ENCODE measurements at places on chromosomes 6 and 20. TPM values are rescaled to one million over a fixed set of nuclear protein-coding genes. Genes with fewer than 3 reads are reported as not detected.

GRCh38 chr6:36625158-36625919 lies 31.2 kb downstream of the SRSF3 start:
- no peaks in the 10 kb centered on the region for H3K36me3 ChIP-seq
- H3K4me3 ChIP-seq = no peak overlapping the region
- H3K27me3 ChIP-seq = no peaks in the 10 kb centered on the region
- H3K27ac ChIP-seq = no peak overlapping the region

DNA sequence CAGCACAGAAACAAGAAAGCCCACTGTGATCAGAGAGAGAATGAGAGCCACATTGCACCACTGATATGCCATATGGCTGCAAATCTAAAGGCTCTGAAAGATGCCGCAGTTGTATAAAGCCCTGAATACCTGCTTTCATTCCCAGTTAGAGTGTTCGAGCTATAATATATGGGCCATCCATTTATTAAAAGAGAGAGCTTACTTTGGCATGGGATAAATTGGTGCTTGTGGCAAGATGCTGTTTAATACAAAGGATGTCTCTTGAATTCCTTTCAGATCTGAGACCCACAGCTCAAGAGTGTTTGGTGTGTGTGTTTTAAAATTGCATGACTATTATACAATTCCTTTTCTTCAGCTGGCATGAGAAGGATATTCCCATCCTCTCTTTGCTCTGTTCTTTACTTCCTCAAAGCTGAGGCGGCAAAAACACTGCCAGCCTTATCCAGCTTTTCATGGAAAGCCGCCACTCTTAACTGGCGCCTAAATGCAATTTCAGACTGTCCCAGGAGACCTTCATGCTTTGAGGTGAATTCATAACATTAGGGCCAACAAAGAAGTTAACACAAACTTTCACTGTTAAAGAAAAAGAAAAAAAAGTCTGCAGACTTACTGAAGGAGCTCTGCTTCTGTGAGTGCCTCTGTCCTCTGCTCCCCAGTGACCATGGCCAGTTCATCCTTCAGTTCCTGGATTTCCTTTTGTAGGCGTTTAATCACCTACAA lies 147.6 kb downstream of the KIF6 start:
- H3K27me3 ChIP-seq = peaks cover 48% of the 10 kb centered on the region
- DNase-seq = no peak
- H3K4me1 ChIP-seq = no peaks in the 10 kb centered on the region
- no peak overlapping the region for H3K27ac ChIP-seq
- H3K36me3 ChIP-seq = no peaks in the 10 kb centered on the region

GRCh38 chr6:111975466-111975865 lies 78.4 kb upstream of the CCN6 start:
- no peaks in the 10 kb centered on the region for H3K27me3 ChIP-seq
- no peak overlapping the region for H3K27ac ChIP-seq
- no peak overlapping the region for H3K4me3 ChIP-seq
- H3K36me3 ChIP-seq = no peaks in the 10 kb centered on the region
- peaks cover 23% of the 10 kb centered on the region for H3K4me1 ChIP-seq

DNA sequence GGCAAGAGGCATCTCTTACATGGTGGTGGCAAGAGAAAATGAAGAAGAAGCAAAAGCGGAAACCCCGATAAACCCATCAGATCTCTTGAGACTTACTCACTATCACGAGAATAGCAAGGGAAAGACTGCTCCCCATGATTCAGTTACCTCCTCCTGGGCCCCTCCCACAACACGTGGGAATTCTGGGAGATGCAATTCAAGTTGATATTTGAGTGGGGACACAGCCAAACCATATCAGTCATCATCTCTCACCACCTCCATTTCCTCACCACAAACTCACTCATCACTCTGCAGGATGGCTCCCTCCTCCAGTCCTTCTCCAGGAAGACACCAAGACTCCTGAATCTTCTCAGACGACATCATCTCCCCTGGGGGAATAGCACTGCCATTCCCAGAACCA lies 25.8 kb upstream of the SLC16A10 start:
- no peak overlapping the region for H3K4me3 ChIP-seq
- no peaks in the 10 kb centered on the region for H3K4me1 ChIP-seq
- DNase-seq = no peak
- H3K36me3 ChIP-seq = no peaks in the 10 kb centered on the region

- no peak for DNase-seq
- H3K27ac ChIP-seq = no peak overlapping the region
- no peak overlapping the region for H3K4me3 ChIP-seq
- no peaks in the 10 kb centered on the region for H3K27me3 ChIP-seq
These were observed 322.0 kb downstream of the PAX1 start for GRCh38 chr20:22027423-22027822.

The ZBTB12 gene
- total RNA-seq = 16.2 TPM

The PDE10A gene
- total RNA-seq = not detected

The DUSP22 gene
- 25.5 TPM for total RNA-seq

Data from PC-9 (cell line).